CD14-positive monocyte (primary cell): ENCODE measurements at places on chromosomes 12 and 14.

- no peak for DNase-seq
Observed at GRCh38 chr12:124405151-124405550, 110.3 kb downstream of the RFLNA start.

DNA sequence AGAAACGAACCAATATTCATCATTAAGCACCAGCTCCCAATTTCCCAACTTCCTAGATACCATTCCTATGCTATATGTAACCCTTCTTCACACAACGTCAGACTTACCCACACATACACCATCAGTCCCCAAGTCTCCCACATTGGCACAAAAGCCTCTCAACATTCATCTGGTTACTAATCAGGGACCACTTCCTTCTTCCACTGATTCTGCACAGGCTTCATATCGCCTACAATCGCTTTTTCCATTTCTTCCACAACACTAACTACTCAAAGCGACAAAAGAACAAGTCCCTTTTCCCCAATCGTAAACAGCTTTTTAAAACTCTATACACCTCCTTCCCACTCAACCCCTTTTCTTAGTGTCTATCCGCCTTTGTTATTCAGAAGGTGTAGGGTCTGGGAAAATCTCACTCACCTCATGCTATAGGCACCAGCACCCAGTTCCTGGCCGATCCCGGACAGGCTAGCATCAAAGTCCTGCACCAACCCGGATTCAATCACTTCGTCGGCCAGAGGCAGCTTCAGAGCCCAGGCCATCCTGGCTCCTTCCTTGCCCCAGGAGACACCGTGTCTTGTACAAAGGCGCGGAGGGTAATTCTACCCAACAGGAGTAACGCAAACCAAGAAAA is 936 bp downstream of the TFCP2 start:
- no peak for DNase-seq

DNA sequence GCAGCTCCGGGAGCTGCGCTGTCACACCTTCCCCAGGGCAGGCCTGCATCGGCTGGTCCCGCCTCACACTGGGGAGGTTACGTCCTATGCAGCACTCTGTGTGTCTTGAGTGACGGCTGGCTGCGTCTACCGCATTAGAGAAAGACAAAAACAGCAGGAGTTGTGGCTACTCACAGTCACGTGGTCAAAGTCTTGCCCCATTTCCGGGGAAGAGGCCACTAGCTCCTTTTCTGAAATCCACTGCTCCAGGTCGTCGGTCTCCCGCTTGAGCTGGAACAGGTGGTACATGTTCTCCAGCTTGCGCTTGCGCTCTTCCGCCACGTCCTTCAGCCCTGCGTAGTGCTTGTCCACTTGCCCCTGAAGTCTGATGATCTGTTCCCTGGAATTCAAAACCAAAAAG is 68.8 kb downstream of the PLEKHG3 start:
- no peak for DNase-seq

DNA sequence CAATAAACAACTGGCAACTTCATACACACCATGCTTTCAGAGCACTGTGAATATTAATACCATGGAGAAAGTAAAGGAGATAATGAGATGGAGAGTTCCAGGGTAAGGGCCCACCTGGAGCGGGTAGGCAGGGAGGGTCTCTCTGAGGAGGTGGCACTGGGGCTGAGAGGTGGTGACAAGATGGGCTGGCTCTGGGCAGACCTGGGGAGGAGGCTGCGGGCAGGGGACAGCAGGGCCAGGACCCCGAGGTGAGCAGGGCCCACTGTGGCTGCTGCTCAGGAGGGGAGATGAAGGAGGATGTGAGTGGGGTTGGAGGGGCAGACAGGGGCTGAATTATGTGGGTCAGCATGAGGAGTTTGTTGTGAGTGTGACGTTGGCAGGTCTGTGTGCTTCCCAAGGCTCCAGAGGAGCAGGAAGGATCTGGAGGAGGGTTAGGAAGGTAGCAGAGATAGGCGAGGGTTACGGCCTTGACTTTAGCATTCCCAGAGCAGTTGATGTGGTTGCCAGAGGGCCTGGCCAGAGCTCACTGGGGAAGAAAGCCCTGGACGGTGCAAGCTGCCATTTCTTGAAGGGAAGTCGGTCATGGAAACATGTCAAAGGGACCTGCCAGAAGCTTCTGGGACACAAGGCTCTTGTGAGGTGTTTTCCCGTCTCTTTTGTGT is 88.2 kb downstream of the CACNA1C start:
- no peak for DNase-seq

GRCh38 chr12:64790166-64790565 is 31.0 kb upstream of the GNS start:
- no peak for DNase-seq

- DNase-seq: no peak
Observed at GRCh38 chr12:93593843-93594242, 21.4 kb downstream of the SOCS2 start.

- peak; percentile 42 for DNase-seq
Observed at GRCh38 chr12:9947674-9948073, 15.5 kb upstream of the CLEC2A start.

DNA sequence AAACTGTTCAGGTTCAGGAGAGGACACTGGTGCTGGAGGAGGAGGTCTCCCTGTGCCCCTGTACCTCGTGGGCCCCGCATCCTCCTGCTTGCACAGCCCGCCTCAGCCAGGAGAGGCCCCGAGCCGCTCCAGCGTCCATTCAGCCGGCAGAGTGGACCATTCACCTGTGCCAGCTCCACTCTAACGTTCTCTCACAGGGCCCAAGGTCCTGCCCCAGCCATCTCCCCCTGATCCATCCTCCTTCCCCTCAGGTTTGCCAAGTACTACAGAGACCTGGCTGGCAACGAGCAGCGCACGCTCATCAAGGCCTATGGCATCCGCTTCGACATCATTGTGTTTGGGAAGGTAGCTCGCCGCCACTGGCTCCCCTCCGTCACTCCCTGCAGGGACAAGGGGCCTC is 22.2 kb downstream of the P2RX4 start:
- no peak for DNase-seq

DNA sequence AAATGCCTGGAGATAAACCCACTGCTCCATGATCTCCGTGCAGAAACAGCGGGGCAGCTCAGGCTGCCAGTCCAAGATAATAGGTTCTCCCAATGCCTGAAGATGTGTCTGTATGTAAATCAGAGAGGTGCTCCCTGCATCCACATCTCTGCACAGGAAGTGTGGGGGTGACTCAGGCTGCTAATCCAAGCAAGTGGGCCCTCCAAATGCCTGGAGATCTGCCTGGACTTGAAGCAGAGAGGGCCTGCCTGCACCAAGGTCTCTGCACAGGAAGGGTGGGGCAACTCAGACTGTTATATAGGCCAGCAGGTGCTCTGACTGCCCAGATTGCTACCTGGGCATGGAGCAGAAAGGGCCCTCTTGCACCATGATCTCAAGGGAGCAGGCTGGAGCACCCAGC is 504.7 kb downstream of the LRFN5 start:
- no peak for DNase-seq

- no peak for DNase-seq
Observed at GRCh38 chr12:128798571-128799341, 25.0 kb downstream of the SLC15A4 start.

GRCh38 chr12:90745211-90745610 is 209.8 kb downstream of the CCER1 start:
- no peak for DNase-seq

GRCh38 chr14:88793259-88793625 is 489 bp upstream of the EML5 start:
- no peak for DNase-seq

- DNase-seq: no peak
Observed at GRCh38 chr14:21037156-21037555, 2.5 kb upstream of the RNASE13 start.

DNA sequence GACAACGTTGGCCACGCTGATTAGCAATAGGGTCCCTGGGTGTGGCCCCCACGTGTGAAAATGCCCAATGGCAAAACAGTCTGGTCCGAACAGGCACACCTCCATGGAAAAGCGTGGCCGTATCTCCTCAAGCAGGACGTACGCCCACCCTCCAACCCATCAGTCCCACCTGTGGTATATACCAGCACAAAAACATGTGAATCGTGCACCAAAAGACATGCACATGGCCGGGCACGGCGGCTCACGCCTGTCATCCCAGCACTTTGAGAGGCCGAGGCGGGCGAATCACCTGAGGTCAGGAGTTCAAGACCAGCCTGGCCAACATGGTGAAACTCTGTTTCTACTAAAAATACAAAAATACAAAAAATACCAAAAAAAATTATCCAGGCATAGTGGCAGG is 14.9 kb upstream of the SFSWAP start:
- DNase-seq: no peak

DNA sequence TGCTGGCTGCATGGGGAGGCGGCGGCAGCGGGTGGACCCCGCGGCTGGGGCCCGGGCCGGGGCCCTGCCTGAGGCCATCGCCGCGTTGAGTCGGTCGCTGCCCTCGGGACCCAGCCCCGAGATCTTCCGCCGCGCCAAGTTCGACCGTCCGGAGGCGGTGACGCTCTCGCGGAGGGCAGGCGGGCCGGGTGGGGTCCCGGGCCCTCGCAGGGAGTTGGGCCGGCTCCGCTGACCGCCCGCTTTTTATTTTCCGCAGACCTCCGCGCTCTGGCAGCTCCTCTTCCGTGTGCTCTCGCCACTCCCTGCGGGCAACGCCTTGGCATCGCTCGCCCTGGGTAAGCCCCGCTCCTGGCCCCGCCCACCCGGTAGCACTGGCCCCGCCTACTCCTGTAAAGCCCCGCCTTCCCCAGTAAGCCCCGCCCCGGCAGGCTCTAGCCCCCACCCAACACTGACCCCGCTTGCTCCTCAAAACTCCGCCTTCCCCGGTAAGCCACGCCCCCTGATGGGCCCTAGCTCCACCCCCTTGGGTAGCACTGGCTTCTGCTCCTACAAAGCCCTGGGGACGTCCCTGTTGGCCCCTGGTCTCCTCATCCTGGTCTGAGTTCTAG is 424 bp downstream of the TEDC1 start:
- peak; percentile 69 for DNase-seq

DNA sequence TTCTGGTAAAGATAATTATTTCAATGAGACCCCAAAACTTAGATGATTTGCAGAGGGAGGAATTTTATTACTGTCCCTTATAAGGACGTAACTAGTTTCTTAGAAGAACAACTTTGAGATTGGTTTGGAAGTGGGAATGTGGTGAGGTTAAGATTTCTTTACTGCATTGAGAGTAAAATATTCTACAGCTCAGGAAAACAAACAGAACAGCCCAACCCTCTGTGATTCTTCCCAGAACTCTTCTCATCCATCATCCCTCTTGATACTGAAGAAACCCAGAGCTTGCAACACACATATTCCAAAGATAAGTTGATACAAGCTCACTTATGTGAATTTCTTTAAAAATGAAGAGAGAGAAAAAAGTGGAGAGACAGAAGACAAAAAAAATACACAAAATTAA is 234.2 kb downstream of the CRADD start:
- DNase-seq: no peak

GRCh38 chr12:42969355-42969754 is 379.8 kb upstream of the PRICKLE1 start:
- DNase-seq: no peak

DNA sequence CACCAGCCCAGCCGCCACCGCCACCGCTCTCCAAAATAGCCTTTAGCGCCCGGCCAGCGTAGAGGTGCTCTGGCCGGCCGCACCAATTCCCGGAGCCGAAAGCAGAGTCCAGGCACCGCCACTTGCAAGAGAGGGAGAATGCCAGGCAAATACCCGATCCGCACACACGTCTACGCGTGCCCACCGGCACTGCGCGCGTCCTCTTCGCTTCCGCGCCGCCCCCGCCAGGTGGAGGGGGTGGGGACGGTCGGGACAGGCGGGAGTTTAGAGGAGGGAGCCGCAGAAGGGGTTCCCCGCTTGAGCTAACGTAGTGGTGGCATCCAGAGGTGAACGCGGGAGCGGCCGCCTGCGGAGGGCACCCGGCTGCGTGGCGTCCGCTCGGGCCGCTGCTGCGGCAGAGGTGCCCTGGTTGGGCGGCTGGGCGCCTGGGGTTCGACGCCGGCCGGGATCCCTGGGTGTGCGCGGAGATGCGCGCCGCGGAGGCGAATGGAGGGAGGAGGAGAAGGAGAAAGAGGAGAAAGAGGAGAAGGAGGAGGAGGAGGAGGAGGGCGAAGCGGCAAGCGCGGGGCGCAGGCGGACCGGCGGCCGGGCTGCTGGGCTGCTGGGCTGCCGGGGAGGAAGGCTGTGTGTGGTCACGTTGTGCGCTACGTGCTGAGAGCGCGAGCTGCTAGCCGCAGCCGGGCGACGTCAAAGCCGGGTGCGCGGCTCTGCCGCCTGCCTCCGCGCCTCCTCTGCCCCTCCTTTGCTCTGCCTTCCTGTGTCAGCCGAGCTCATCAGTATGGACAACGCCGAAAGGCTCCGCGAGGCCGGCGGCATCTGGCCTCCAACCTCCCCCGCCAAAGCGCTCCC is at the start of gene MDGA2:
TSS of gene MDGA2 (minus strand) at position 140 of the 849 bp plus-strand sequence.
- no peak for DNase-seq

DNA sequence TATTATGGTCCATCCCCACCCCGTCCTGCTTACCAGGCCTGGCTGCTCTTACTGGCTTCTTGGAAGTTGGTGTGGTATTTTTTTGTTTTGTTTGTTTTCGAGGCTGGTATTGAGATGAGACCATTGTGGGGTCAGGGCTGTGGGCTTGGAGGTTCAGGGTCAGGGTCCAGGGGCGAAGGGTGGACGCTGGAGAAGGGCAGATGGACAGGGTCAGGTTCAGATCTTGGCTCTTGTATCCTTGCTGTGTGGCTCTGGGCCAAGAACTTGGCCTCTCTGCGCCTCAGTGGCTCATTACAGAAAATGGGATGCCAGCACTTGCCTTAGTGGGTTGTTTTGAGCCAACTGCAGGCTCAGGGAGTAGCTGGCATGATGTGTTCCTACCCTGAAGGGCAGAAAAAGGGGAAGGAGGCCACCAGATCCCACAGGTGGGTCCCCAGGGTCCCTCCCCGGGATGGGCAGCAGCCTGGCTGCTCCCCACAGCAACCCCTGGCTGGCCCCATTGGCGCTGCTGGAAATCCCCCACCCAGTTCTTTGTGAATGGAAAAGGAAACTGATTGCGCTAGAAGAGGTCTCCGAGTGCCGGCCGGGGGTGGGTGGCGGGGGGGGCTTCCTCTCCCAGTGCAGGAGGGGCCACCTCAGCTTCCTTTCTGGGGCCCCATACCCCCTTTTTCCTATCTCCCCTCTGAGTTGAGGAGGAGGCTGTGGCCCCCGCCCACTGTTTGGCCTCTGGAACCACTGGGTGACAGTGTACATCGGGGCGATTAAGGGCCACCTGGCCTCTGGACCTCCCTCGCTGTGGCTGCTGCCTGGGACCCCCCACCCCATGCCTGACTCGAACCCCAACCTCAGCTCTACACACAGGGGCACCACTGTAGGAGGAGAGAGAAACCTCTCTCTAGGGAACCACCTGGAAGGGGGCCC is 25.0 kb downstream of the SH2B3 start:
- peak; percentile 30 for DNase-seq

GRCh38 chr12:116806845-116807440 is 68.8 kb downstream of the RNFT2 start:
- no peak for DNase-seq

DNA sequence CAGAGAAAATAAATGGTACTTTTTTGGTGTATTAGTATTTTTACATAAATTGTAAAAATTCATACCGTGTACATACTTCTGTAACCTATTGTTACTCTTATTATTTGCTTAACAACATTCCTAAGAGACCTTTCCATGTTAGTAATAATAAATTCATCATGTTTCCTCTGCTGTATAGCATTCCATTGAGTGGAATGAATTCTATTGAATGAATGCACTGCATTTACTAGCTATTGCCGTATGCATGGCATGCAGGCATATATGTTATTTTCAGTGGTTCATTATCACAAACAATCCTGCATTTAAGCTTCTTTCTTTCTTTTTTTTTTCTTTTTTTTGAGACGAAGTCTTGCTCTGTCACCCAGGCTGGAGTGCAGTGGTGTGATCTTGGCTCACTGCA is 137.6 kb upstream of the TBX3 start:
- DNase-seq: no peak
